ENCODE measurements at places on chromosomes 2 and 18.

DNA sequence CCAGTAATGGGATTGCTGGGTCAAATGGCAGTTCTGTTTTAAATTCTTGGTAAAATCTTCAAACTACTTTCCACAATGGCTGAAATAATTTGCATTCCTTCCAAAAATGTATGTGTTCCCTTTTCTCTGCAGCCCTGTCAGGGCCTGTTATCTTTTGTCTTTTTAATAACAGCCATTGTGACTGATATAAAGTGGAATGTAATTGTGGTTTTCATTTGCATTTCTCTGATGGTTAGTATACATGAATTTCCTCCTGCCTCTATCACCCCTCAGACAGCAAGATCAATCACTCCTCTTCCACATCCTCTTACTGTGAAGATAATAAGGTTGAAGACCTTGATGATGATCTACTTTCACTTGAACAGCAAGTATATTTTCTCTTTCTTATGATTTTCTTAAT is 304.8 kb upstream of the FSIP2 start:
- no peak for DNase-seq

GRCh38 chr18:41459656-41460055 is 495.4 kb upstream of the PIK3C3 start:
- no peak for DNase-seq

DNA sequence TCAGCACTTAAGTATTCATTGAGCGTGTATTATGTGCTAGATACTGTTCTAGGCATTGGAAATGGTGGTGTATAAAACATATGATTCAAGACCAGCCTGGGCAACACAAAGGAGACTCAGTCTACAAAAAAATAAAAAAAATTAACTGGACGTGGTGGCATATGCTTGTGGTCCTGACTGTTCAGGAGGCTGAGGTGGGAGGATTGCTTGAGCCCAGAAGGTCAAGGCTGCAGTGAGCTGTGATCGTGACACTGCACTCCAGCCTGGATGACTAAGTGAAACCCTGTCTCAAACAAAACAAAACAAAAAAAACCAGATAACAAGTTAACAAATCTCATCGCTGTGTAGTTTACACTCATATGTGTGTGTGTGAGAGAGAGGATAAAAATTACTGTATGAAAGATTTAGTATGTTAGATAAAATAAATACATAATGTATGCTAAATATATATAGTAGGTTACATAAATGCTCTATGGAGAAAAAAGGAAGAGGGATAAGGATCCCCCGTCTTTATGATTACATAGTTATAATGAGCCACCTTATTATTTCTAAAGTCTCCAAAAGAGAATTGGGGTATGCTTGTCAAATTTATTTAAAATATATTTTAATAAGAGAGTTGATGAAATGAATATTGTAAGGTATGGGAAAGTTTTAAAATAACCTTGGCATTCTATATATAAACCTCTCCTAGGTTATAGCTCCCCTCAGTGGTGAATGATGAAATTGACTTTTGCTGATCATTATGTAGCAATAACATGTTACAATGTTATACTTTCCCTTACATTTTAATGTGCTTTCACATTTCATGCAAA is 69.2 kb downstream of the EHBP1 start:
- no peak for DNase-seq

DNA sequence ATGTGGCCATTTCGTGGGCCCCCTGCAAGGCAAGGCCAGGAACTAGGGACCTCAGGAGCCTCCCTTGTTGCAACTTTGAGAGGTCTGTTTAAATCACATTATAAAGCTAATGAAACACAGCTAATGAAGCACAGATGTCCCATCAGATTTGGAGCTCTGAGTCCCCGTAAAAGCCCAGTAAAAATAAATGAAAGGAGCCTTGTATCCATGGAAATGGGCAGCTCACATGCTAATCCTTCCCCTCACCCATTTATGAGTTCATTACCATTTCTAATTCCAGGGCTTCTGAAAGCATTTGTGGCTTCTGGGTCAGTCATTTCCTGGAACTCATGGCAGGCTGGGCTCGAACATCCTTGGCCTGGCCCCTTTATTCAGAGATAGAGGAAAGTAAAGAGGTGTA is 274.8 kb downstream of the SS18 start:
- DNase-seq = no peak

DNA sequence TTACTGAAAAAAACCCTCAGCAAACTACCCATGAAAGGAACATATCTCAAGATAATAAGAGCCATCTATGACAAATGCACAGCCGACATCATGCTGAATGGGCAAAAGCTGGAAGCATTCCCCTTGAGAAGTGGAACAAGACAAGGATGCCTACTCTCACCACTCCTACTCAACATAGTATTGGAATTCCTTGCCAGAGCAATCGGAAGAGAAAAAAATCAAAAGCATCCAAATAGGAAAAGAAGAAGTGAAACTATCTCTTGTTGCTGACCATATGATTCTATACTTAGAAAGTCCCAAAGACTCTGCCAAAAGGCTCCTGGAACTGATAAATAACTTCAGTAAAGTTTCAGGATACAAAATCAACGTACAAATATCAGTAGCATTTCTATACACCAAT is 40.6 kb upstream of the MSTN start:
- no peak for DNase-seq

- no peak for DNase-seq
These were observed 139.5 kb upstream of the PKDCC start for GRCh38 chr2:41908349-41908748.

GRCh38 chr2:111676291-111676822 is 207.6 kb downstream of the ANAPC1 start:
- no peak for DNase-seq

GRCh38 chr2:8676191-8676920 is 5.5 kb upstream of the ID2 start:
- peak; percentile 87 for DNase-seq

- DNase-seq = no peak
These were observed 3.8 kb upstream of the AQP12B start for GRCh38 chr2:240686460-240686859.

DNA sequence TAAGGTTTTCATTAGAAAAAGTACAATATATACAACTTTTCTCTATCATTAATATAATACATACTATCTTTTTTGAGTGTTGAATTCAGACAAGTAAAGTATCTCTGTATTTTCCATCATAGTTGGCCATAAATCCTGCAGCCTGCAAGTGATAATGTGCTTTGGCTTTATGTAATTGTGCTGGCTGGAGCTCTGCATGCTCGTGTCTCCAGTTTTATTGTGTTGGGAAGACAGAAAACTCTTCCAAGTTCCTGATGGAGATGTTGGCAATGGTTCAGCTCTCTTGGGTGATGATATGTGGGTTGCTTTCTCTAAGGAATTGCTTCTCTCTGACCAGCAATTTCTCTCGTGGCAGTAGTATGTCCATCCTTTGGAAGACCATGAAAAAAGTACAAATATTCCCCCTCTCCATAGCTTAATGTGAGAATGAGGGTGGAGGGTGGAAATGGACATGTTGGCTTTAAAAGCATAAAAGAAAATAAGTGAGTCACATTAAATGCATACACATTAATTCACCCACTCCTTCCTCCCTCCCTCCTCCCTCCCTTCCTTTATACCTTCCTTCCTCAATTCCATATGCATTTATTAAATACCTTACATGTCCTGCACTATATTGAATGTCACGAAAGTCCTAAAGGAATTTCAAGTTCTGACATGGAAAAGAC is 344.2 kb downstream of the MTX2 start:
- DNase-seq = no peak

DNA sequence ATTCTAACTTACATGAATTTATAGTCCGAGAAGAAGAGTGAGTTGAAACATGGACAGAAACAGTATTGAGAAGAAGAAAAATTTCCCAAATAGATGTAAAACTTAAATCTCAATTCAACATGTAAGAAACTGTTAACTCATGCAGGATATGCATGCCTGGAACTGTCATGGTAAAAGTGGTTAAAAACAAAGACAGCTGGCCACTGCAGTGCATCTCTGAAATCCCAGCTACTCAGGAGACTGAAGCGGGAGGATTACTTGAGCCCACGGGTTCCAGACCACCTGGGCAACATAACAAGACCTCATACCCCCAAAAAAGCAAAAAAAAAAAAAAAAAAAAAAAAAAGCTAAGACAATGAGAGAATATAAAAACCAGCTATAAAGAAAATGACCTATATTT is 93.0 kb upstream of the TTC27 start:
- DNase-seq = no peak

- DNase-seq = no peak
These were observed 5.2 kb downstream of the TMEM127 start for GRCh38 chr2:96260387-96261260.

Data from kidney (tissue), 22 donors.